Right kidney (tissue), 9 donors: ENCODE measurements at places on chromosomes 4 and X.

GRCh38 chr4:146029147-146029546, 90.5 kb upstream of the ZNF827 start:
- no peak for DNase-seq

DNA sequence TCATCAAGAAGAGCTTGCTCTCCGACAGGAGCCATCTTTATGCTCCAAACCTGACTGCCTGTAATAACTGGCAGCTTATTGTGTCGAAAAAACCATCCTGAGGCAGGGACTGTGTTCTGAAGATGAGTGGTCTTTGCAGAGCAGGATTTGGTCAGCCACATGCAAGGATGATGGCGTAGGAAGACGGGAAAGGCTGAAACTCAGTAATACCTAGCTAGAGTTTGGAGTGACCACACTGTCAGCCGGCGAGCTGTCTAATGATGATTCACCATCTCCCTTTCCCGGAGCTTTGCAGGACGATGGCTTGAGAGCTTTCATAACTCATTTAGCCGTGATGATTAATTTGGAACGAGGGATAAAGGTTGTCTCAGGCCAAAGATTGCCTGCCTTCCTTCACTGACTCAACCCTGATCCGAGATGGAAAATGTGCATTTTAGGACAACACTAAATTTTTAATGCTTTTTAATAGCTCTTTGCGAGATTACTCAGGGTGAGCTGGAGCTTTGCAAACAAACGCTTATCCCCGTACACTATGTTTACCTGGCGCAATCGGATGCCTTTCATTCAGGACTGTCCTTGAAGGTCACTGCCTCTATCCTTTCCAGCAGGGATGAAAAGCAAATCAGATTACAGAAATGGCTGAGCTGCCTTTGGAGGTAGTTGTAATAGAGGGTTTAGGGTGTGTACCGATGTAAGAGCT, 288.5 kb downstream of the ASMT start:
- no peak for DNase-seq

GRCh38 chr4:174260099-174260498, 23.4 kb downstream of the FBXO8 start:
- DNase-seq, result no peak

GRCh38 chr4:177108708-177109107, 201.0 kb upstream of the NEIL3 start:
- DNase-seq, result no peak

GRCh38 chr4:187059895-187060294, 336.2 kb upstream of the FAT1 start:
- no peak for DNase-seq
